Activated CD4-positive, alpha-beta T cell treated with anti-CD3 and anti-CD28 coated beads, Interleukin-2, amount 10 ng/mL, durations not matched to agents 7 days and 5 days (primary cell): ENCODE measurements at places on chromosomes 12 and 14.

DNA sequence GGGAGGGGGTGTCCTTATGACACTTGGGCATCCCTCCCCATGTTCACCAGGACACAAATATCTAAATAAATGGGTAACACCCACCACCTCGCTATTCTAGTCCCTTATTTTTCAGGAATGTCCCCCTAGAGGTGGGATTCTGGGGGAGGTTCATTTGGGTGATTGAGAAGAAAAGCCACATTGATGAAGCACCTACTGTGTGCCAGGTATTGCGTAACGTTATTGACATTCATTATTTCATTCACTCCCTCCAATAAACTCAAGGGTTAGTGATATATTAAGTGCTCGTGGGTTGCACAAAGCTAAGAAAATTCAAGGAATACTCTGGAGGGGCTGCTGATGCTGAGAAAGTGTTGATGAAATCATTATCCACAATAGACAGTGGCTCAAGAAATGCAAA, 92.5 kb upstream of the NOS1 start:
- no peak for DNase-seq

GRCh38 chr12:90499795-90500194, 455.2 kb downstream of the CCER1 start:
- DNase-seq: no peak

- no peak for DNase-seq
These were observed 30.8 kb downstream of the MIA2 start for GRCh38 chr14:39264558-39264957.

- DNase-seq: no peak
These were observed 57.7 kb downstream of the HMGA2 start for GRCh38 chr12:65881965-65882413.

DNA sequence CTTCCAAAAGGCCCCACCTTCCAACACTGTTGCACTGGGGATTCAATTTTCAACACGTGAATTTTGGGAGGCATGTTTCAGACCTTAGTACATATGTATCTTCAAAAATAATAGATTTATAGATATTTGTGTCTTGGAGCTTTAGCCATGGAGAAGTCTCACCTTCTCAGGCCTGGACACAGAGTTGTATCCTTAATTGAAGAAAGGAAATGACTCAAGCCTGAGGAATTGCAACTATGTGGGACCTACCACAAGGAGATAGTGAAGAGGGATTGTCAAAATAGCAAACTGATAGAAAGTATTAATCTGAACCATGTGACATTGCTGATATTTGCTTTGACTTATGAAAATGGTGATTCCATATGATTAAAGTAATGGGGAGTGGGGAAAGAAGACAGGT, 89.8 kb downstream of the ACSS3 start:
- DNase-seq: no peak

GRCh38 chr12:91935296-91935695, 210.3 kb downstream of the BTG1 start:
- no peak for DNase-seq

DNA sequence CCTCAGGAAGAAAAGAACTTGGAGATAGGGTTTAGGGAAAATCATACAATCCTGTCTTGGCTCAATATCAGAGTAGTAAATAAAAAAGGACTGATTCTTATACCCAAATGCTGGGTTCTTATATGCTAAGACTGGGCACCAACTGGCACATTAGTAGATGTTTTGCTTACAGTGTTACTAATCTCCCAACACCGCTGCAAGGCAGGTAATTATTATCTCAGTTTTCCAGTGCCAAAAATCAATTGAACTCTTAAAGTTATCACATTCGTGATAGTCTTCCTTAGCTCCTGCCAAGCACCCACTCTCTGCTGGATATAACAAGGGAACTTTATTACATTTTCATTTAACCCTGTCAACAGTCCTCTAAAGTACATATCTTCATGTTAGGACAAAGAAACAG, 25.0 kb upstream of the HIGD1C start:
- DNase-seq: no peak

GRCh38 chr14:106308839-106309389, 782.5 kb downstream of the TMEM121 start:
- peak; percentile 88 for DNase-seq

DNA sequence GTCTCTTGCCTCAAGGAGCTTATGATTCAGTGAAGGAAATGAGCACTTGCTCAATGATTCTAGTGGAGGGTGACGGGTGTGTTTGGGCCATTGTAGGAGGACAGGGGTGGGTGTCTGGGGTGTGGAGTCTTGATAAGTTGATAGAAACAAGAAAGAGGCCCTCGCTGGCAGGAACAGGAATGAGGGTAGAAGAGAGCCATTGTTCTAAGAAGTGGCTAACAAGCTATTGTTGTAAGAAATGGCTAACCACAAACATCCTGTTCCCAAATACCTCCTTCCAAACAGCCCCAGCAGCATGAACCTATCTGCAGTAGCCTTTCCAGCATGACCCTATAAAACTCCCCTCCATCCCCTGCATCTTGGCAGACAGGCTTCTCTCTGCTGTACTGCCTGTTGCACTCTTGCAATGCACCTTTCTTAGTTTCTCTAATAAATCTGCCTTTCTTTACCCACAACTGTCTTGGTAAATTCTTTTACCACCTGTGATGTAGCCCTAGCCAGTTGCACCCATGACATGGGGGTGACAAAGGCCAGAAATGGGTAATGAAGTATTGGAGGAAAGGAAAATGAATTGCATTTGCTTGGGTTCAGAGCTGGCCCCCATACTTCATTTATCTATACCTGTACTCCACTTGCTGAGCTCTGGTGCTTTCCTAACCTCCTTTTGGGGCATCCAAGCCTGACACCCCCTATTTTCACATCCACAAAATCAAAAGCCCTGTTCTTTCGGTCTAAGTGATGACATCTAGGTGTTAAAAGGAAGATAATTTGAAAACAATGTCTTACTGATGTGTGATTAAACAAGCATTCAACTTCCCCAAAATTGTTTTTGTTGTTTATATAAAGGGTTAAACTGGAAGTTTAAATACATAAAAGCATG, 389.1 kb downstream of the GRIN2B start:
- DNase-seq: no peak
